ENCODE measurements at places on chromosomes 6 and 20. TPM values are rescaled to one million over a fixed set of nuclear protein-coding genes. Genes with fewer than 3 reads are reported as not detected.

VWA7 gene
- total RNA-seq: 0.94 TPM

LY86 gene
- not detected for total RNA-seq

FAM83C gene
- total RNA-seq: not detected

MANEA gene
- 5.9 TPM for total RNA-seq

TRIM40 gene
- total RNA-seq: not detected

SEMG1 gene
- total RNA-seq: not detected

TMEM74B gene
- total RNA-seq: 0.34 TPM

SLC22A1 gene
- total RNA-seq: not detected

CCDC170 gene
- not detected for total RNA-seq

LINC00237 gene
- not detected for total RNA-seq

GRCh38 chr6:85436411-85436810 is 13.5 kb upstream of the NT5E start:
- DNase-seq: peak; percentile 52

DNA sequence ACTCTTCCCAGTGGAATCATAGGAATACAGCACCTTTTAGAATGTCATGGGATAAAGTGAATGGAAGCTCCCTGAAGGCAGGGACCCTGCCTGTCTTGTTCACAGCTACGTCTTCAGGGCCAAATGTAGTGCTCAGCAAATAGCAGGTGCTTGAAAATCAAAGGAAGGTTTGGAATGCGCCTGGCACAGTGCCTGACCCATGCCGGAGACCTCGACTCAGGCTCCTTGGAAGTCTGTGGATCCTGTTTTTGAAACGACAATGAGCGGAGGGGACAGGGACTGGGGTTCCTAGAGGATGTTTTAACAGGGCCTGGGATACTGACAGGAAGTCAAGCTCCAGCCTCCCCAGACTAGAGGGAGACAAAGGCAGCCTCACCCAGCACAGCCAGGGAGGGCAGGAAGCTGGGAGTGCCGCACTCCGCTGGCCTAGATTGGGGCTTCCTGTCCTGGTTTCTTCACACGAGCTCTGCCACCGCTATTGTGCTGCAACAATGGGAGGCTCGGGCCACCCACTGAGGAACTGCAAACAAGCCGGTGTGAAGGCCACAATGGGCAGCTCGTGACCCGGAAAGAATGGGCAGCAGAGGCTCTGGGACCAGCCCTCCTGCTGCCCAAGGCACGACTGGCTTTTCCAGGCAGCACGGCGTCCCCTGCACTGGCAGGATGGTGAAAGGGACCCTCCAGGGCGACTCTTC is 76.7 kb downstream of the PREX1 start:
- DNase-seq: peak; percentile 25

DNA sequence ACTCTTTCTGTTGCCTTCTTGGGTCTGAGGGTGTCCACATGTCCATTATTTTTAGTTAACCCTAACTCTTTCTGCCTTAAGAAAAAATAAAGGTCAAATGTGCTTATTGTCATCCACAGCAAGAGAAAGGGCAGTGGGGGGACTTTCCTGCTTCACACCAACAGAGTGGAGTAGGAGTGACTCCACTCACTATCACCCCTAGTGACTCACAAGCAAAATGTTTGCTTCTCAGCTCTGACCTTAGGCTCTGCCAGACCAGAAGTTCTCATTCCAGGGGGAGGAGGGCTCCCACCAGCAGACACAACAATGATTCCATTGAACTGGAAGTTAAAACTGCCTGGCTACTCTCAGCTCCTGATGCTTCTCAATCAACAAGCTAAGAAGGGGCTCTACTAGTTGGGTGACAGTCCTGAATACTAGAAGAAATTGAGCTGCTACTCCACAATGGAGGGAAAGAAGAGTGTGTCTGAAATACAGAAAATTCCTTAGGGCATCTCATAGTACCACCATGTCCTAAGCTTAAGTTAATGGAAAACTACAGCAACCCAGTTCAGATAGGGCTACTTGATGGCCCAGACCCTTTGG is 83.9 kb upstream of the AFDN start:
- DNase-seq: peak; percentile 9

GRCh38 chr6:33599413-33599938 is 19.4 kb upstream of the BAK1 start:
- peak; percentile 95 for DNase-seq

- DNase-seq: peak; percentile 93
Measured at GRCh38 chr6:130517444-130517931, 151.7 kb downstream of the TMEM200A start.

- peak; percentile 95 for DNase-seq
Measured at GRCh38 chr6:157763129-157763903, 59.7 kb upstream of the SNX9 start.

DNA sequence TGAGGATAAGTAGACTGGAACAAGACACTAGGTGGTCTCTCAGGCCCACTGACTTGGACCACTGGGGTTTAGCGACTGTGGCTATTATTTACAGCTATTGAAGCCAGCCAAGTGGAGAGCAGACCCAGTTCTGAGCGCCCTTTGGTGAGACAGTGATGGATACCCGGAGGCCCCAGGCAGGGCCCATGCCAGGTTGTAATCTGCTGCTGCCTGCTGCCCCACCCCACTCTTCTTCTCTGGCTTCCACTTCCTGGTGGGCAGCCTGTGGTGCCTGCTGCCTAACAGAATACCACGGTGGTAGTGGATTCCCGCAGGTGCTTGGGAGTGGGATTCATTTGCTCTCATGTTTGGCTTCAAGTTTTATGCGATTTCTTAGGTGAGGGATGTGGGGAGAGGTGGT is 570 bp downstream of the RAB44 start:
- no peak for DNase-seq

DNA sequence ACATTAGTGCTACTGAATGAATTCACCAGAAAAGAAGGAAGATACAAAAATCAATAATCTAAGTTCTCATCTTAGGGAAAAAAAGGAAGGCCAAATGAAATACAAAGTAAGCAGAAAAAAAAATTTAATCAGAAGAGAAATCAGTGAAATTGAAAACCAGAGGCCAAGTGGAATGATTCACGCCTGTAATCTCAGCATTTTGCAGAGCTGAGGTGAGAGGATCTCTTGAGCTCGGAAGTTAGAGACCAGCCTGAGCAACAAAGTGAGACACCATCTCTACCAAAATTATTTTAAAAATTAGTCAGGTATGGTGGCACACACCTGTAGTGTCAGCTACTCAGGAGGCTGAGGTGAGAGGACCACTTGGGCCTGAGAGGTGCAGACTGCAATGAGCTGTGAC is 21.2 kb upstream of the ASF1A start:
- no peak for DNase-seq

GRCh38 chr6:125611573-125612344 is 137.7 kb upstream of the HEY2 start:
- DNase-seq: peak; percentile 24

DNA sequence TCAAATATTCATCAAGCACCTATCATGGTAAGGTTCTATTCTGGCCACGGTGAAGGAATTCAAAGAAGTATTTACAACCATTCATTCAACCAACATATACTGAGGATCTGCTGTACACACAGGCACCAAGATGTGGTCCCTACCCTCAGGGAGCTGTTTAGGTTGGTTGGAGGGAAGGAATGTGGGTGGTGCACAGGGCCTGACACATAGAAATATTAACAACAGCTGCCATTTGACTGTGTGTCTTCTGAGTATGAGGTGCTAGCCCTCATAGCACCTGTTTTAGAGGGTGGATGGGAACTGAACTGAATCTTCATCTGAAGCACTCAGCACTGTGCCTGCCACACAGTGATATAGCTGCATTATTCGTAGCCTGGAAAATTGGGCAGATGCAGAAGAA is 7.3 kb downstream of the SNPH start:
- no peak for DNase-seq

GRCh38 chr6:35948725-35949124 is 27.8 kb upstream of the SRPK1 start:
- DNase-seq: peak; percentile 55

DNA sequence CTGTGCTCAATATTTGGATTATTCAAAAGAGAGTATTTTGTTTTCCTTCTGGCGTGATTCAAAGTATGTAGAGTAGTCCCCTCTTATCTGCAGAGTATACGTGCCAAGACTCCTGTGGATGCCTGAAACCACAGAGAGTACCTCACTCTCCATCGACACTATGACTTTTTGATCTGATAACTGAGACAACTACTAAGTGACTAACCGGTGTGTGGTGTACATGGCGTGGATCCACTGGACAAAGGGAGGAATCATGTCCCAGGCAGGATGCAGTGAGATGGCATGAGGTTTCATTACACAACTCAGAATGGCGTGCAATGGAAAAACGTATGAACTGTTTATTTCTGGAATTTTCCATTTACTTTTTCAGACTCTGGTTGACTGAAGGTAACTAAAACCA is 112.2 kb upstream of the PDE7B start:
- DNase-seq: peak; percentile 99

DNA sequence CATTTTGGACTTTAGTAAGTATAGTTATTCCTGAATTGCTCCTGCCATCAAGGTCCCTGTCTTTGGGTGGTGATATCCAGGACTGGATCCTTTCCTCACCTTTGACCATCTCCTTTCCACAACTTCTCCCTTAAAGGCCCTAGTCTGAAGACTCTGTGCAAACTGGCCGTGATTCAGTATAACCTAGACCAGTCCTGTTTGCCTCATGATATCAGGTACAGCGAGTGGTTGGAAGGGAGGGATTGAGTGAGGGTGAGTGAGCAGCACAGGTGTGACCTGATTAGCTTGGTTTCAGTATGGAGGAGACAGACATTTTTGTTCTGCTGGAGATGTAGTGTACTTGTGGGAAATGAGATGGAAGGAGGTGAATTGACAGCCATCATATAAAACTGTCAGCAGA is 2.3 kb upstream of the RRP36 start:
- no peak for DNase-seq

- no peak for DNase-seq
Measured at GRCh38 chr6:16632101-16632500, 129.2 kb downstream of the ATXN1 start.

- no peak for DNase-seq
Measured at GRCh38 chr6:5450073-5450472, 188.8 kb downstream of the FARS2 start.

DNA sequence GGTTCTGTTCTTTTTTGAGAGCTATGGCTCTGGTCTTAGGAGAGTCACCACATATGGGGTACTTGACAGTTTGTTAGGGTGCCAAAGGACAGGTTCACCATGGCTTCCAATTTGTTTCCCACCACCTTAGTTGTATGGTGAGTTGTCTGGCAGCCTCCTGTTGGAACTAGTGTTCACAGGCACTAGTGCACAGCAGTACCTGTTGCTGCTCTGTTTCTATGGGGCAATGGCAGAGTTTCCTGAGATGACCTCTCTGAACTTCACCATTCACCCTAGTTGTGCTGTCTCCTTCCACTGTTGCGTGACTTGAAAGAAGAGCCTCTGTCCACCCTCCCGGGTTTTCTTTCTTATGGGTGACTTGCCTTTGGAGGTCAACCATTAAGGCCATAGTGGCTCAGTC is 129.1 kb downstream of the JARID2 start:
- DNase-seq: no peak

DNA sequence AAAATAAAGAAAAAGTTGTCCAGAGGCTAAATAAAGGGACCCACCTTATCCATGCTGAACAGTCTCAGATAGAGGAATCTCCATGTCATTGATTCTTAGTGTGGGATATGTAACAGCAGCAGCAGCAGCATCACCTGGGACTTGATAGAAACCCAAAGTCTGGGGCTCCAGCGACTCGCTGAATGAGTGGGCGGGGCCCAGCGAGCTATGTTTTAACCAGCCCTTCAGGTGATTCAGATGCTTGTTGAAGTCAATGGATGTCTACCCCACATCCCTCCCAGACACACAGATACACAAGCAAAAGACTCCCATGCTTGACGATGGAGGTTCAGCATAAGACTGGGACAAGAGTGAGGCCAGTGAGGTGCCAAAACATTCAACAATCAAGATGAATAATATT is 298.6 kb downstream of the UBE3D start:
- DNase-seq: no peak

DNA sequence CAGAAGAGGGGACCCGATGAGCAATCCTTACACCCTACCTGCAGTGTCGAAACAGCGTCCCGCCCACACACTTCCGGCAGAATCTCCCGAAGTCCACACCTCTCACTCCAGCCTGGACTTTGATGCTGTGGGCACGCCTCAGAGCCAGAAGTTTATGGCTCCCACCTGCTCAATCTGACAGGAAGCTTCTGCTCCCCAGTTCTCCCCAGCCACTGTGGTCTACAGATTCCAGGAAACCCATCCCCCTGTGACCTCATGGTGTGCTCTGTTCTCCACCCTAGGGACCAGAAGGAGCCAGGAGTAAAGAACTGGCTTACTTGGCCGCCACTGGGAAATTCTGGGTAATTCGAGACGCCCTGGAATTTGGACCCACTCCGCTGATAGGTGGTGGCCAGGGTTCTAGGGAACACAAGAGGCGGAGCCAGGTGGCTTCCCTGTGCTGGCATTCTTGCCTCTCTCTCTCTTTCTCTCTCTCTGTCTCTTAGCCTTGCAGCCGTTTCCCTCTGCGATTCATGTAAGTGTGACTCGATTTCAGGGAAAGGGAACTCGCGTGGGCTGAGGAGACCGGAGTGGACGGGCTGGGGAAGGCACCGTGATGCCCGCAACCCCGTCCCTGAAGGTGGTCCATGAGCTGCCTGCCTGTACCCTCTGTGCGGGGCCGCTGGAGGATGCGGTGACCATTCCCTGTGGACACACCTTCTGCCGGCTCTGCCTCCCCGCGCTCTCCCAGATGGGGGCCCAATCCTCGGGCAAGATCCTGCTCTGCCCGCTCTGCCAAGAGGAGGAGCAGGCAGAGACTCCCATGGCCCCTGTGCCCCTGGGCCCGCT is at the start of gene TRIM15:
Gene TRIM15, plus strand, starts transcription at position 457 of the 828 bp plus-strand sequence. Its CDS starts 139 bp downstream, at position 596.
- no peak for DNase-seq

- peak; percentile 42 for DNase-seq
Measured at GRCh38 chr6:24982231-24982630, 46.5 kb upstream of the RIPOR2 start.

DNA sequence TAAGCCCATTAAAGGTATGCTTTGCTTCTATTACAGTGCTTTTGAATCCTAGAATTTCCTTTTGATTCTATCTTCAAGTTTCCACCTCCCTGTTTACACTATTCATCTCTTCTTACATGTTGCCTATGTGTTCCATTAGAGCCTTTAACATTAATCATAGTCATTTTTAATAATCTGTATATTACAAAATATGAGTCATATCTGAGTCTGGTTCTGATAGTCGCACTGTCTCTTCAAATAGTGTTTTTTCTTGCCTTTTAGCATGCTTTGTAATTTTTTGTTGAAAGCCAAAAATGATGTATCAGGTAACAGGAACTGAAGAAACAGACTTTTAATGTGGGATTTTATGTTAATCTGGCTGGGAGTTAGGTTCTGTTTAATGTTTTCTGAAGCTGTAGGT is 68.4 kb downstream of the DNAAF9 start:
- no peak for DNase-seq

GRCh38 chr6:22940581-22941290 is 371.4 kb downstream of the HDGFL1 start:
- peak; percentile 23 for DNase-seq

- peak; percentile 8 for DNase-seq
Measured at GRCh38 chr6:146498309-146498708, 45.3 kb upstream of the RAB32 start.

DNA sequence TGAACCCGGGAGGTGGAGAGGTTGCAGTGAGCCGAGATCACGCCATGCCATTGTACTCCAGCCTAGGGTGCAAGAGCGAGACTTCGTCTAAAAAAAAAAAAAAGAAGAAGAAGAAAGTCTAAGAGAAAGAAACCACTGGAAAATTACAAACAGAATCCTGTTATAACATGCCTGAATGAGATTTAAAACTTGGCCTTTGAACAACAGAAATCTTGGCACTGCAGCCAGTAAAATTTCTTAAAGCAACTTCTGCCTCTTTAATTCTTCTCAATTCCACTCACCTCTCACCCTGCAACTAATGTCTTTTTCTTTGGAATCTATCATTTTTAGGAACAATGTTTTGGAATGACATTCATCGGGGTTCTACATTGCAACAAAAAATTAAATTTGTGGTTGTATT is 26.3 kb downstream of the PM20D2 start:
- DNase-seq: no peak

- DNase-seq: no peak
Measured at GRCh38 chr6:5091210-5092069, 6.3 kb downstream of the PPP1R3G start.
